ENCODE measurements at places on chromosomes 5 and 9.

- peak; percentile 14 for DNase-seq
These were observed 160.5 kb upstream of the CDH10 start for GRCh38 chr5:24805230-24805629.

DNA sequence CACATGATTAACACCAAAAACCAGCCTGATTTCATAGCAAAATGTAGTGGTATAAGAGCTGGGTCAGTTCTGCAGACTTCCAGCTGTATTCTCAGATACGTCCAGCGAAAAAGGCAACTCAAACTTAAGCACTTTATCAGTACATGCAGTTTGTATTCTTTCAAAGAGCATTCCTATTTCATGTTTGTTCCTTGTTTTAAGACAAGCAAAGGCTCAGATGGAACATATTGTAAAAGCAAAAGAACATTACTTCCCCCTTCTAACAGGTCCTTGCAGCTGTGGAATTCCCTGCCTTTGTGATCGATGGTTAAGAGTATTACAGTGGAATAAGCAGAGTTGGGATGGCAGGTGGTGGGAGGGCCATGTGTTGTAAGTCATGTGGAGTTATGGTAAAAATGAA is 86.3 kb upstream of the GRHPR start:
- DNase-seq = no peak

DNA sequence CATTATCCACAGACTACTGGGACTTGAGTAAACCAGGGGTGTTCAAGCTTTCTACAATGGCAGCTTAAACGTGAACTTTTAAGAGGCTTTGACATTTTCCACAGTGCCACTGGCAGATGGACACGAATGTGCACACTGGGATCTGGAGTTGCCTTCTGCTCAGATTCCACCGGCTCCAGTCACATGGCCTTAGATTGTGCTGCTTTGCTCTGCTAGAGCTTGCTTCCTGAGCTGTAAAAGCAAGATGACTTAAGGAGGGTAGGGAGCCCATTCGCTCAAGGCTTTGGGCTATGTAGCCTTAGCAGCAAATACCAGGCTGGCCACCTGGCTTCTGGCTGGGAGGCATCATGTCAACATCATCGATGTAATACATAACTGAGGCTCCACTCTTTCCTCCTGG is 436.9 kb downstream of the MED10 start:
- DNase-seq = no peak

- DNase-seq = no peak
These were observed 293.4 kb upstream of the PTGER4 start for GRCh38 chr5:40386289-40386688.

DNA sequence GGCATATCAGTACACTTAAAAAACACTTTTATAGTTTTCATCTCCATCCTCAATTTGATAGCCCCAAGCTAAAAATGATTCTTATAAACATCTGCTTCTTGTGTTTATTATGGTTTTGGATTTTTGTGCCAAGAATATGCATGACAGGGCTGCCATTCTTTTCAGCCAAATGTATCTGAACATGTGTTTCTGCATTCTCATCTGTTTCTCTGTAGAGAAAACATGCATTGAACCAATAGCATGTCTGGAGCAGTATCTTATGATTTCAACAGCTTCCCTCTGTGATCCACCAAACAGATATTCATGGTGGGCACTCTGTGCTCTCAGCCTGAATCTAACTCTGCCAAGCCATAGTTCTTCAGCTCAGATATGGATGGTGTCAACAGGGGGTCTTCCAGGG is 99.3 kb upstream of the ERCC6L2 start:
- no peak for DNase-seq

DNA sequence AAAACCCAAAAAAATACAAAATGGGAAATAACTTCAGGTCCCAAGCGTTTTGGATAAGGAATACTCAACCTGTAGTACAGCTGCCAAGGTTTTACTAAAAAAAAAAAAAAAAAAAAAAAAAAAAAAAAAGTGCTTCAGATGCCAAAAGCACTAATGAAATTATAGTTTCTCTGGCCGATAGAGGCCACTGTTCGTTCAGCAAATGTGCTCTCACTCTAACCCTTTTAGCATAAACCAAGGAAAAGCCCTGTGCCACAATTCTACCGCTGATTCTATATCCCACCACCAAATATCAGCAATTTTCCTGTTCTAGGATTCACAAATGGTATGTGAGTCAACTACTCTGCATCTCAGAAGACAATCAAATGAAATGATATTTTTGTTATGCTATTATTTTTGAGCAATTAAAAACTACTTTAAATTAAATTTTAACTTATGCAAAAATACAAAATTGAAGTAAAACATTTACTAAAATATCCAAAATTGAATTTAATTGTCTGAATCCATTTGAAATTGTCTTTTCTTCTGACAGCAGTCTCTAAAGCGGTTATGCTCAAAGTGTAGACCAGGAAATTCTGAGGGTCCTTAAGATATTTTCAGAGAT is 79.8 kb downstream of the RICTOR start:
- peak; percentile 82 for DNase-seq

DNA sequence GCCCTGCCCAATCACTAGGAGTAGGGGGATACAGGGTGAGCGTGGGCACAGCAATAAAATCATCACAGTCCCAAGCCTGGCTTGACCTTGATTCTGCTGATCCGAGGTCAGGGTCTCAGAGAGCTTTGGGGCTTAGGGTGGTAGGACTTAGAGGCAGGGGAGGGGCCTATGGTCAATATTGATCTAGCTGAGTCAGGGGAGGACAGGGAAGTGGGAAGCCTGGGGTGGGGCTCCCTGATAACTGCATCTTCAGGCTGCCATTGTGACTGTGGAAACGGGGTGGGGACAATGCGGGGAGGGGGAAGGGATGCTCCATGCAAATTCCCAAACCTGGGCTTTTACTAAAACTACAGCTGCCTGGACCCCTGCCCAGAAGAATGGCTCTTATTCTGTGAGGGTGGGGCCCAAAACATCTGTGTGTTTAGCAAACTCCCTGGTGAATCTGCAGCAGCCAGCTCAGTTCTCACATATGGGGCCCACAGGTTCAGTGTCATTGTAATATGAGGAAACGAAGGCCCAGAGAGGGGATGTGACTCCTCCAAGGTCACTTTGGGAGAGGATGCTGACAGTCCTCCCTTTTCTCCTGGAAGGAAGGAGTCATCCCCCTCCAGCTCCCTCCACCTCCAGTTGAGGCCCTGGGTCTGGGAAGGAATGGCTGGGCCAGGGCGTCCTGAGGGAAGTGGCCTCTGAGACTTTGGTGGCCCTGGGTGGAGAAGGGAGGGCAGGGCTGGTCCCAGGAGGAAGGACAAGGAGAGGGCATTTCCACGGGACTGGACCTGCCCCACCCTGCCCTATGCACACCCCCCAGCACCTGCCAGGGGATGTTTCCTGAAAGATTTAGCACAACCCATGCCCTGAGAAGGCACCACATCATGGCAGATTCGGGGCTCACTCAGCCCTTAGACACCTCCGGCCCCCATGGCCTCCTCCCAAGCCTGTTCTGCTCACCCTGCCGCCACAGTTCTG is 26.4 kb downstream of the SLC6A7 start:
- DNase-seq = no peak

GRCh38 chr9:72789885-72790284 is 163.0 kb downstream of the ALDH1A1 start:
- DNase-seq = no peak

- DNase-seq = peak; percentile 100
These were observed at the start of gene TARS1 for GRCh38 chr5:33440482-33441240. TARS1 (plus strand) TSS chr5:33440965; CDS start chr5:33441087, 122 bp downstream.

GRCh38 chr9:13904746-13905145 is 409.2 kb downstream of the NFIB start:
- DNase-seq = no peak

GRCh38 chr5:36369219-36369690 is 67.6 kb upstream of the RANBP3L start:
- peak; percentile 42 for DNase-seq

DNA sequence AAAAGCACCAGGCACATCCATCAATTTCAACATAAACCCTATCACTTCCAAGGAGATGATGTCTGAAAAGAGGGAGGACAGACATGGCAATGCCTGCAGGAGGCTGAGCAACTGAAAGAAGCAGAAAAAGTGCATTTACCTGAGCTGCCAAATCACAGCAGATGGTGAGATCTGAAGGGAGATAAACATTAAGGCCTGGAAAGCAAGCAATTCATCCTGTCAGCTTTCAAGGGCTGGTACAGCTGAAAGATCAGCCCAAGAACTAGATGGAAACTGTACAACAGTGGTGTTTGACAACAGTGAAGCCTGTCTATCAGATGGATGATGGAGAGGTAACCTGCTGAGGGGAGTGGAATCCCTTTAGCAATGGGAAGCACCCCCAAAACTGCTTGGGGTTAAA is 433.2 kb upstream of the ZNF608 start:
- no peak for DNase-seq

GRCh38 chr5:152683205-152683604 is 278.1 kb upstream of the NMUR2 start:
- DNase-seq = no peak

DNA sequence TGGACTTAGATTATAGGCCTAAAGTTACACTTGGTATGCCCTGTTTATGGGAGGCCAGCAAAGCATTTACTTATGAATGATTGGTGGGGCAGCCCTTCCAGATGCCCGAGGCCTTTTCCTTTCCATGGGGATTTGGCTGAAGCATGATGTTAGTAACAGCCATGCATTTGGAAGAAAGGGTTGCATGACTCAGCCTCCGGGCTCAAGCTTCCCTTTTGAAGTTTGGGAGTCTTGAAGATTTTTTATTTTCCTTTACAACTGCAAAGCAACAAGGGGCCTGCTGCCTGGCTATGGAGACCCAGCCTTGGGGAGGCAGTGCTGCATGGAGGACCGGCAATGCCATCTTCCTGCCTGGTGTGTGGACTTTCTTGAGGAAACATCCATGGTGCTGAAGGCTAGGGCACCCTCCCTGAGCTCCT is 244.7 kb downstream of the ICE1 start:
- DNase-seq = no peak

GRCh38 chr9:124210697-124211096 is 47.1 kb upstream of the NEK6 start:
- DNase-seq = no peak

DNA sequence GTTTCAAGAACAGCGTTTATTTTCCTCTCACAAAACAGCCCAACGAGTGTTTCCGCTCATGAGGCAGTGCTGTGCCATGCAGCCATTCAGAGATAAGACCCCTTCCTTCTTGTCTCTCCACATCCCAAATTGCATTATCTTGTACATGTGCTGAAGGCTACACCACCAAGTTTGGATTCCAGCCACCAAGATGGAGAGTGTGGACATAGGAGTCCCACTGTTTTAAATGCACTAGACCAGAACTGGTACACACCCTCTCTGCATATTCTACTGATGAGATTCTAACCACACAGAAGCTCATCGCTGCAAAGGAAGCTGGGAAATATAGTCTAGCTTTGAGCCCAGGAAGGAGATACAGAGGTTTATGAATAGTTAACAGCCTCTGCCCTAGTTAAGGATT is 509.4 kb downstream of the NFIB start:
- no peak for DNase-seq

DNA sequence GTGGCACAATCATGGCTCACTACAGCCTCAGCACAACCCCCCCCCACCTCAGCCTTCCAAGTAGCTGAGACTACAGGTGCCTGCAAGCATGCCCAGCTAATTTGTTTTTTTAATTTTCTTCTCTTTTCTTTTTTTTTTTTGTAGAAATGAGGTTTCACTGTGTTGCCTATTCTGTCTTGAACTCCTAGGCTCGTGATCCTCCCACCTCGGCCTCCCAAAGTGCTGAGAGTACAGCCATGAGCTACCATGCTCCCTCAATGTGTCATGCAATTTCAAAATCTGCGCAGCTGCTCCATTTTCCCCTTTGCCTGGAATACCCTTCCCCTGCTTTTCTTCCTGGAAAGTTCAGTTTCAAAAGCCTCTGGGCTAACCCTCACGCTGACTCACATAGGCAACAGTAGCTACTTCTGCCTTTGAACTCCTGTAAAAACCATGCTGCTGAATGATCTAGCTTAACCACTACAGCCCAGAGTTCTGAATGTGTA is 71.0 kb upstream of the IL7R start:
- no peak for DNase-seq

- DNase-seq = no peak
These were observed 7.6 kb upstream of the PPP1R26 start for GRCh38 chr9:135471791-135472640.

GRCh38 chr9:117677572-117677971 is 26.6 kb upstream of the TLR4 start:
- DNase-seq = no peak

- no peak for DNase-seq
These were observed 21.0 kb downstream of the CAMSAP1 start for GRCh38 chr9:135886147-135886981.

GRCh38 chr9:112764344-112764743 is 13.8 kb downstream of the SNX30 start:
- DNase-seq = peak; percentile 74

DNA sequence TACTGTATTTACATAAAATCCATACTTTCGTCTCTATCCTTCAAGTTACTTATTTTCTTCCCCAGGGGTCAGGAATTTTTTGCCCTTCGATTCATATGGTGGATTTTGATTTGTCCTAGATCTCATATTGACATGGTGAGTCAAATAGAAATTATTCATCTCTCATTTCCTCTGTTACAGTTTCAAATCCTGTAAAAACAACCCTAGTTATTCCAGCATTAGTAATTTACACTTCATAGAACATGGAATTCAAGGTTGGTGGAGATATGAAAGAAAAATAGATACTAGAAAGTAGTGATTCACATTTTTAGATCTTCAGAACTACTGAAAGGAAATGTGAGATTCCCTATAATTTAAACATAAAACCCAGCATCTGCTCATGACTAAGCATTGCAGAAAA is 1331.0 kb upstream of the CDH9 start:
- DNase-seq = no peak

DNA sequence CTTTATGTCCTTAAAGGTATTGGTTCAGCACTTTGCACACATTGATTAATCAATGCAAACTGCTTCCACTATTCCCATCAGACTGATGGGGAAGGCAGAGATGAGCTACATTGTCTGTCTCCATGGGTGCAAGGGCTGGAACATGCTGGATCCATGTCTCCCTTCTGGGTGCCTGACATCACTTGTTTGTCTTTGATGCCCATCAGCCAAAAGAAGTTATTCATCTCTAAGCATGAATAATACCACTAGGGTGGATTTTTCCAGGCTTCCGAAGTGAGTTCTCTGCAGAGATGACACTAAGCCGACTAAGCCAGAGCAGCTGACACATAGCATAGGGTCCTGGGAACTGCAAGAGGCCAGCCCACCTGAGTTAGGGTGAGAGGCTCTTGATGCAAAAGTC is 8.7 kb downstream of the FGF1 start:
- no peak for DNase-seq

GRCh38 chr5:150286820-150287219 is 2.8 kb downstream of the CAMK2A start:
- DNase-seq = no peak

GRCh38 chr5:35031276-35031675 is 16.5 kb downstream of the AGXT2 start:
- peak; percentile 31 for DNase-seq

DNA sequence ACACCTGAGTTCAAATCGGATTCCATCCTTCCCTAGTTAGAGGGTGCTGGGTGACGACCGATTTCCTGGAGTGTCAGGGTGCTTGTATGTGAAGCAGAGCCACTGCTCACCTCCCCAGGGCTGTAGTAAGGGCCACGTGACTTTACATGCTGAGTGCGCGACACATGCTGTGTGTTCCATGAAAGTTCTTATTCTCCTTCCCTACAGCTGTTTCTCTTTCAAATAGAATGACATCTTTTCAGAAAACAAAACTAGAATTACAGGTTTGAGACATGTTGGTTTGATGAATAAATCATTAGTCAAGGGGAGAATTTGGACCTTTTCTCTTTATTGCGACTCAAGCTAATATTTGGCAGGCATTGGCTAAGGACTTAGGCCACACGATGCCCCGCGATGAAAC is 113.1 kb downstream of the JMY start:
- no peak for DNase-seq
